ENCODE measurements at places on chromosomes 4 and X.

GRCh38 chrX:9785944-9786797 lies at the start of gene SHROOM2:
TSS of gene SHROOM2 (plus strand) at chrX:9786429. CDS start at chrX:9786546, 117 bp downstream.
- DNase-seq: peak; percentile 14

- no peak for DNase-seq
Measured at GRCh38 chrX:7216981-7217587, 69.1 kb upstream of the PUDP start.

GRCh38 chrX:102745513-102745856 lies 24.9 kb downstream of the GPRASP3 start:
- DNase-seq: no peak

DNA sequence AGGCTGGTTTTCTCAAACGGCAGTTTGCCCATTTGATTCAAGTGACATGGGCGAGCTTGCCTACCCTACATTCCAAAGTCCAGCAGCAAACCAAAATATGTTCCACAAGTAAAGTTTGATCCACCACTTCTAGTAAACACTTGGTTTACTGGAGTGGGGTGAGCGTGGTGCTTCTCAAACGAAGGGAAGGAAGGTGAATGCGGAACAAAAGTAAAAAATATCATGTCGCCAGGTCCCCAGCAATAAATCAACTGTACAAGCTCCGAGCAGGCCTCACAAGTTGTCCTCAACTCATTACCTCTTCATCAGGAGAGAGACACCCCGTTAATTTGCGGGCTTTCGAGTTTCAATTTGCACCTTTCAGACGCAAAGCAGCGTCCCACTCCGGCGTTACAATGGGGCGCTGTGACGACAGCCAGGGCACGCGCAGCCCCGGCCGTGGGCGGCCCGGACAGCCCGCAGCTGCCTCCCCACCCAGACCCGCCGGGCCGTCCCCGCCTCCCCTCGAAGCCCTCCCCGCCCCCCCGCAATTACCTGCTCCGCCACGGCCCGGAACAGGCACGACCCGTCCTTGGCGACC lies 1.0 kb downstream of the OTUD4 start:
- peak; percentile 78 for DNase-seq

DNA sequence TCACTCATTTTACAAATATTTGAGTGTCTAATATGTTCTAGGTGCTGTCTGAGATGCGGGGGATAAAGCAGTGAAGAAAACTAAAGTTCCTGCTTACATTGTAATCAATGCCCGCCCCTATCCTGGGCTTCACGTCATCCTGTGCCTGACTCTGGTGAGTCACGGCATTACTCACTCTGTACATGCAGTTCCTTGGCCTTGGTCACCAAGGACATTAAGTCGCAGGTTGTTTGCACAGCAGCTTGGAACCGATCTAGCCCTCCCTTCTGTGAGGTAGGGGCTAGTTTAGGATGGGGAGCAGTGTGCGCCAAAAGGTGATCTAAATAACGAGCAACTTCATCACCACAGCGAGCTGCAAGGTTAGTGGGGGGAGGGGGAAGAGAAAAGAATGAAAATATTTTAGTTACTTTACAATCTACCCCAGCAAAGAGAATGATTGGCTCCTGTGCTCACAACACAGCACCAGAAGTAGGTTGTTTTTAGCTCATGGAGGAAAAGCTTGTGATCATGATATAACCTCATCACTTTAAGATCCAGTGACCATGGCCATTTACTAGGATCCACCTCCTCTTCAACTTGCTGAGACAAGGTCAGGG lies 48.0 kb upstream of the HDAC8 start:
- peak; percentile 23 for DNase-seq

DNA sequence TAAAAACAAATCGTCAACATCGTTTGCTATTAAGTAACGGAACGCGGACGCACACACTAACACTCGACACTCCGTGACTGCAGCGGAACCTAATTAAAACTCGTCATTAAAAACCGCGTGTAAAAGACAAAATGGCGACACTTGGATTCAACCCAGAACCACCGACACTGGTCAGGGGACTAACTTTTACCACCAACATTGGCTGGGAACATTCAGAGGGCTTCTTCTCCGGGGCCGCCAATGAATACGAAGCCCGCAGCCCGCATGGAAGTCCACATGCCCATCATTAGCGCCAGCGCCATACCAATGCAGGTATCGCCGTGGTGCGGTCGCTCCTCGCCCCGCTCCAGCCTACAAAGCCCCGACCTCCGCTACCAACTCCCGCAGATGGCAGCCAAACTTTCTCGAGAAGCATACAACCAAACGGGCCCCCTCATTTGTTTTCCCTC lies 498 bp downstream of the RBMX start:
- DNase-seq: peak; percentile 16
